Fibroblast of villous mesenchyme (primary cell): ENCODE measurements at places on chromosomes 6 and 20. TPM values are rescaled to one million over a fixed set of nuclear protein-coding genes. Genes with fewer than 3 reads are reported as not detected.
A peak's percentile ranks its signal among the peaks of the same experiment; 100 is the strongest.

DNA sequence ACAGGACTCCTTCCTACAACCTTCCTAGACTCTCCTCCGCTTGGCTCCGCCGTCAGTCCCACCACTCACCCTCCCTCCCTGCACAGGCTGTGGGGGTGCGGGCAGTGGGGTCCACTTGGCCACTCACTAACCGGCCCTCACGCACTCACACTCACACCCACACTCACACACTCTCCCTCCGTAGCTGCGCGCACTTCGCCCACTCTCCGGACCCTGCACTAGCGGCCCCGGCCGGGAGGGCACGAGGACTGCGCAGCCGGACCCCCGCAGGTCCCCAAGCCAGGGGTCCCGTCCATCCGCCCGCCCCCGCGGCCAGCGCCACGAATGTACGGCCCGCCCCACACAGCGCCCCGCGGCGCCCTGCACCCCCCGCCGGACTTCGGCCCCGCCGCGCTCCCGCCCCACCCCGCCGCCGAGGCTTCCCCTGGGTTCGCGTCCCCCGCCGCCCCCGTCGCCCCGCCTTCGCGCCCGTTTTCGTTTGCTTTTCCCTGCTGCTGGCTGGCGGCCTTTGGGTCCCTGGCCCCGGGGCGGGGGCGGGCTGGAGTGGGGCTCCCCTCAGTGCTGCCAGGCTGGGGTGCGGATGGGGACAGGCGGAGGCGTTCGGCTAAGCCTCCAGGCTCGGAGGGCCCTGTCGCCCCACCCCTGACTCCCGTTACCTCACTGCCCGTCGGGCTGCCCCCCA, 23.0 kb upstream of the SLC22A7 start:
- no peak for DNase-seq

Gene IRF4
- total RNA-seq = under 0.01 TPM in 1 of 2 replicates, not detected in the other

DNA sequence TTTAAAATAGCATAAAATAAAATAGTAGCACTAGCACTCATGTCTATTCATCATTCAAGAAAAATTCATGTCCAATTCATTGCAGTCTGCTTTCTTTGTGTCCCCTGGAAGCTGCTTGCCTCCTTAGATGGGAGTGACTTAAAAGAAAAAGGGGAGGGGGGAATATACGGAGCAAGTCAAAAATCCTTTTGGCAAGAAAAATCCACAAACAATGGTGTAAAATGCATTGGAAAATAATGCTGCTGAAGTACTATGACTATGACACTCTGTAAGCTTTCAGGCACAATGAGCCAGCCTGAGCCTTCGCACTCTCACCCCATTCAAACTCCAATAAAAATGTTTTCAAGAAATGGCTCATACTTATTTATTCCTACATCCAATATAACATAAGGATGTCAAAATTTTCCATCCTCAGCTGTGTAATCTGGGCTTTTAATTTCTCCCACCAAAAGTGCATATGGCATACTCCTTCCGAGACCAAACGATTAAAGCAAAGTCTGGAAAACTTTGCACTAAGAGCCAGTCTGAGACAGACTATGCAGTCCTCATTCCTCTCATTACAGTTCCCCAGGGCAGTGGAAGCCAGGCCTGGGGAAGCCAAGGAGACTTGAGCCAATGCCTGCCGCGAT, 790 bp downstream of the NEDD9 start:
- peak; percentile 82 for DNase-seq

DNA sequence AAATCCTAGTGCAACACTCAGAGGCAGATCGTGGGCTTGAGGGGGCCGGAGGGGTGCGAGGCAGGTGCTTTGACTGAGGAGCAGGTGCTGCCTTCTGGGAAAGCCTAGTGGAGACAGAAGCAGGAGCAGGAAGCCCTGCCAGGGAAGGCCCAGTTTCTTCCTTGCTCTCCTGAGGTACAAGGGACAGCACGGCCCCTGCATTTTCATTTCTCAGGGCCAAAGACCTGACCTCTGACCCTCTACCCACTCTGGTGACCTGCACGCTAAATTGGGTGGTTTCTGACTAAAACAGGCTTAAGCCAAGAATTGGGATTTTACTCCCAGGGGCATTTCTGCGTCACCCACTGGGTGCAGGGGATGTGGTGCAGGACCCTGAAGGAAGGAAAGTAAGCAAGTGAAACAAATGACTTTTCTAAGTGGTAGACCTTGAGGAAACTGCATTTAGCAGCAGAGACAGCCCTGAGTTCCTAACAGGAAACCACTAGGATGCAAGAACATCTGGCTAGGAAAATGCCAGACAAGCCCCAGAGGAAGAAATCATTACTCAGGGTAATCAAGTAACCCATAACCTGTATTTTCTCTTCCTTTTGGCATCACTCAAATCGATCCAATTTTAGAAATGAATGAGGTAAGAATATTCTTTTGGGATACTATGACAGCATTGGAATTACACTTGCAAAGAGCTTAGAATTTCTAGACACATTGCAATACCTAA, 141.7 kb downstream of the CD164 start:
- no peak for DNase-seq

GRCh38 chr6:55088902-55089301, 85.4 kb upstream of the HCRTR2 start:
- DNase-seq = no peak

Gene TNF
- under 0.01 TPM in 2 replicates for total RNA-seq

- no peak for DNase-seq
Observed at GRCh38 chr20:57790176-57790575, 80.4 kb upstream of the PMEPA1 start.

Gene GSTA2
- not detected in 2 replicates for total RNA-seq

Gene PPP1R14C
- total RNA-seq = not detected in 2 replicates

DNA sequence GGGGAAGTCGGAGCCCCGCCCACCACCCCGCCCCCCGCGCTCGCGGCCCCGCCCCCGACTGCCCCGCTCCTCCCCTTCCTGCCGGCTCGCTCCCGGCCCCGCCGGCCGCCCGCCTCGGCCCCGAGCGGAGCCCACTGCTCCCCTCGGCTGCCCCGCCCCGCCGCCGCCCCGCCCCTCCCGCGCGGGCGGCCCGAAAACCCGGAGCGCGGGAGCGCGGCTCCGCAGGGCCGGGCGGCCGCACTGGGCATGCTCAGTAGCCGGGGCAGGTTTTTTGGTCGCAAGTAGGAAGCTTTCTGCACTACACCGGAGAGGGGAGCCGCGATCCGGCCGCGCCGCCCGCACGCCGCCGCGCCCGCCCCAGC, at the start of gene CDYL:
Gene CDYL (plus strand): TSS at position 274 of the 362 bp plus-strand sequence. CDS start 380 bp downstream, outside the sequence.
- peak; percentile 90 for DNase-seq

DNA sequence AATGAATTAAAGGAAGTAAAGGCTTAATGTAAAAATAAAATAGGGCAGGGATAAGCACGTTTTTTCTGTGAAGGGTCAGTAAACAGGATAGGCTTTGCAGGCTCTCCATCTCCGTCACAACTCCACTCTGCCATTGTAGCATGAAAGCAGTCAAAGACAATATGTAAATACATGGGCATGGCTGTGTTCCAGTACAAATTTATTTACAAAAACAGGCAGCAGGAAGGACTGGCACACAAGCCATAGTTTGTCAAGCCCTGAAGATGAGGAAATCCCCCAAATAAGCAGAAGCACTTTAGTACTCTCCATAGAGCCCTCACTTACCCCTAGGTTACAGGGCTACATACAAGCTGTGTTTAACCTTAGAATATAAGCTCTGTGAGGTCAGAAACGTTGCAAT, 8.9 kb upstream of the FBXO9 start:
- no peak for DNase-seq

DNA sequence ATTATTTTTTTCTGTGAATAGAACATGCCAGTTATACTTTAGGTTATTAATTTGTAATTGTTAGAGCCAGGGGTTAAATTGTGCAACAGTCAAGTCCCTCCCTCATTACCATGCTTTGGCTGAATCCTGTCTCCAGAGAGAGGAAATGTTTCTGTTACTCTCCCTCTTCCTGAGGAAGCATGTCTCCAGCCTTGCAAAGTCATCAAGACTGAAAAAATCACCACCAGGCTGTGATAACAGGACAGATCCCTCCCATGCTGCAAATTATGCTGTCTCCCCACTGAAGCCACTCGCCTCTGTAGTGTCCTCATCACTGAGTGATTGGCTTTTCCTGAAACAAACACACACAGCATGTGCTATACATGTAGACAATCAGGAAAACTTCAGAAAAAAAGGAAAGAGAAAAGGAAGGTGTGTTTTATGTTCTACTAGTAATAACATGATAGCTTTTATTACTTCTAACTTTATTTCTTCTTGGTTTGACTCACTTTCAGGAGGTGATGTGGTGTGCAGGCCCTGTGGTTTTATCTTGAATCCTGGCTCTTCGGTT, 290.0 kb upstream of the JAG1 start:
- no peak for DNase-seq

DNA sequence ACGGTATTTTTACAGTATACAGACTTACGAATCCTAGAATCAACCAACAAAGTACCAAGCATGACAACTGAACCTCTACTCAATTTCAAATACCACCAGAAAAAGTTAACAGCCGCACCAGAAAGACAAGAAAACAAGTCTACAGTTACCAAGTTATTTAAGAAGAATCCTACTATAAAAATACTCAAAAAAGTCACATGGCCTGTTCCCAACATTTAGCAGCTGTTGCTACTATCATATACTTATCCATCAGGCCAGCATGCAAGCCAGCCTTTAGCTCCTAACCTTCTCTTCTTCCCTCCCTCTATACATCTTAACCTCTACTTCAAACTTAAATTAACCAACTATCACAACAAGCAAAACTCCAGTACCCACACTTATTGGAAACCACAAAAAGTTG, 1.9 kb downstream of the SYNCRIP start:
- peak; percentile 32 for DNase-seq

DNA sequence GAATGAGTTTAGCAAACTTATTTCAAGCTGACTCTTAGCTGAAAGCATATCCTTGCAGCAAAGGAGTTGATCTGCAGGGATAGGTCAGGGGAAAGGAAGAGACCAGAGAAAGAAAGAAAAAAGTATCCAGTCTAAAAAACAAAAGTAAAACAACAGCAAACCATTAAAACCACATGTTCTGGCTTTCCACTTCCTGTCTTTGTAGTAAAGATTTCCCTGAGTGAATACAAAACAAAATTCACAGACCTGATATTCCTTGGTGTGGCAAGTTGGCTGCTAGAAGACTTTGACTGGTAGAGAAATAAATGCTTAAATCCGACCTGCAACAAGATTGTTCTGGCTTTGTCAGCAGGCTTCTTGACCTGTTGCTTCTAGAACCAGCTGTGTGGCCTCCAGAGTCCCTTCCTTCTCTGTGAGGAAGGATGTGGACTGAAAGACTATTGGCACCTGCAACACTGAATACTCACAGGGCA, 23.4 kb upstream of the MCM3 start:
- peak; percentile 10 for DNase-seq

GRCh38 chr6:130494729-130495128, 128.9 kb downstream of the TMEM200A start:
- DNase-seq = peak; percentile 33

DNA sequence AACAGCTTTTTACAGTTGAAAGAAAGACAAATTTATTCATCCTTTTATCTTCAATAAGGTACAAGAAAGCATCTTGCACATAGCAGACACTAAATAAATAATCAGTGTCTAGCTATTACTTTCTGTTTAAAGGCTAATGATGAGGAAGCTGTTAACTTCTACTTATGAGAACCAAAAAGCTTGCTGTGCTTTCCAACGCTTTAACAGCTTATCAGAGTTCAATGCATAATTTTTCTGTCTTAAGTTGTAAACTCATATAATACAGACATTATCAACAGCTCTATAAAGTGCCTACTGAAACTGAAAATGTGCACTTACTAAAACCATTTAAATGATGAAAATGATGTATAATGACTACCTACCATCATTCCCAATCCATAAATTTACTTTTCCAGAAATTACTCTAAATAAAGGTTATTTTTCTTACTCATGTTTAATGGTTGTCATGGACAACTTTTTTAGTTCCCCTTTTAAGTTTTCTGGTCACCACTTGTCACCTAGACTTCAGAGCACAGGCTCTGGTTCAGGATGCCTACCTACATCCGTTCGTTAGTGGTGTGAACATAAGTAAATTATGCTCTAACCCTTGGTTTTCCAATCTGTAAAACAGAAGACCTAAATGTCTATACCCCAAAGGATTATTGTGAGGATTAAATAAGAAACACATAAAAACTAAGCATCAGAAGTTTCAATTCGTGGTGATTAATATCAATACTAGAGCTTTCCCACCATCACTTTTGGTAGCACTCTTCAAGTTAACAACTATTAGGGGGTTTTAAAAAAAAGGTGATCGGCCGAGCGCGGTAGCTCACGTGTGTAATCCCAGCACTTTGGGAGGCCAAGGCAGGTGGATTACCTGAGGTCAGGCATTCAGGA, 8.0 kb downstream of the PNISR start:
- no peak for DNase-seq

DNA sequence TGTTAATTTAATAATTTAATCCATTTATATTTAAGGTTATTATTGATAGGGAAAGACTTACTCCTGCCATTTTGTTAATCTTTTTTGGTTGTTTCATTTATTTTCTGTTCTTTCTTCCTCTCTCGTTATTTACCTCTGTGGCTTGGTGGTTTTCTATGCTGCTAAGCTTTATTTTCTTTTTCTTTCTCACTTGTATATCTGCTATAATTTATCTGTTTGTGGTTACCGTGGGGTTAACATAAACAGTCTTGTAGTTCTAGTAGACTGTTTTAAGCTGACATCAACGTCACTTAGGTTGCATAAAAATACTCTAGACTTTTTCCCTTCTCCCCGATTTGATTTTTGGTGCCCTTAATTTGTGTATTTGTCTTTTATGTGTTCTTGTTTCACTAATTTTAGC, 381.3 kb upstream of the SPTLC3 start:
- DNase-seq = peak; percentile 5

Gene EDN3
- total RNA-seq = not detected in 2 replicates

GRCh38 chr20:17940224-17940971, 28.2 kb downstream of the SNX5 start:
- DNase-seq = no peak

DNA sequence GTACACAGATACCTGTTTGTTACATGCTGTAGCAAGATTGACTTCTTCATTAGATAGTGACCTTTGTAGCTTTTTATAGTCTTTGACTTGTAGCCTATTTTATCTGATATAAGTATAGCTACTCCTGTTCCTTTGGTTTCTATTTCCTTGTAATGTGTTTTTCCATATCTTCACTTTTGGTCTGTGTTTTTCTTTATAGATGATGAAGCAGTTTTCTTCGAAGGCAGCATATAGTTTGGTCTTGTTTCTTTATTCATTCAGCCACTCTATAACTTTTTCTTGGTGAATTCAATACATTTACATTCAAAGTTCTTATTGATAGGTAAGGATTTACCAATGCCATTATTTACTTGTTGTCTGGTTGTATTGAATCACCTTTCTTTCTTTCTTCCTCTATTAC, 1357.3 kb upstream of the EYS start:
- no peak for DNase-seq

- no peak for DNase-seq
Observed at GRCh38 chr6:129263176-129263575, 380.2 kb downstream of the LAMA2 start.

DNA sequence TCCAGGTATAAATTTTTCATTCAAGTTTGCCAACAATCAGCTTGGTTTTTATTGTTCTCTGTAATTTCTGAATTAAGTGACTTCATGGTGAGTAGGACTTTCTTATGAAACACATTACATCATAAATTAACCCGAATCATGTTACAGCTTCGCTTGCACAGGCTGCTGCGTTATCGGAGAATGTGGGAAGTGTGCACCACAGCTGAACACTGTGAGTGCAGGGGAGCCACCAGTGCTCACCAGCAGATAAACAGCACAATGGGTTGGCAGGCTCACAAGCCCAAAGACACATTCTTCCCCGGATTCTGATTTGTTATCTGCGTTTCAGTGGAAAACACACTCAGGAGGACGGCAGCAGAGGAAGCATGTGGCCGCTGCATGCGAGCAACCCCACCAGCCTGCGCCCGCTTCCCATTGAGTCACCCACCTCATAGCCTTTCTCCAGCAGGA, 121.1 kb downstream of the GMDS start:
- DNase-seq = no peak

Gene SOX12
- 6.0 and 6.8 TPM in 2 replicates for total RNA-seq
